ENCODE measurements at places on chromosomes 3 and 15.

DNA sequence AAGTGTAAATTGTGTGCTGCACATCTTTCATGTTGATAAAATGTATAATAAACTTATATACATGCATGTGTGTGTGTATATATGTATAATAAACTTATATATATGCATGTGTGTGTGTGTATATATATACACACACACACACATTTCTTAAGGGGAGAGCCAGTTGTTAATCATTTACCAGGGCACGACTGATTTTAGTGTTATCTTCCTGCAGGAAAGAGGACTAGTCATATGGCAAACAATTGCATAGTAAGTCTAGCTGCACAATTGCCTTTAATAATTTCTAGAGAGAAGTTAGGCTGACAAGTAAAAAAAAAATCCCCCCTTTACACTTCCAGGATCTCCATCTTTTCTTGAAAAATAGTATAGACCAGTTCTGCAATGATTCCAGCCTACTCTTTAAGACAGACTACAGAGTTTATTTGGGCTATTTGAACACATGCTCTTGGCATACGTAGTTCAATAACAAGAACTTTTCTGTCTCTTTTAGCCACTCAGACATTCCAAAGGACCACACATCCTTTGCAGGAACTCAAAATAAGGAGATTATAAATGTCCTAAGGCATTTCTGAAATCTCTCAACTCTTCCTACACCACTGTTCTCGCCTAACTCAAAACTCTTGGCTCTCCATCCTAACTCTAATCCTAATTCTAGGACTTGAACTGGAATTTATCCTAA is 163.6 kb upstream of the SETMAR start:
- DNase-seq = no peak

- no peak for DNase-seq
These were observed 56.3 kb downstream of the BDH1 start for GRCh38 chr3:197499427-197499826.

- peak; percentile 50 for DNase-seq
These were observed 10.0 kb upstream of the MBNL1 start for GRCh38 chr3:152258448-152259393.

DNA sequence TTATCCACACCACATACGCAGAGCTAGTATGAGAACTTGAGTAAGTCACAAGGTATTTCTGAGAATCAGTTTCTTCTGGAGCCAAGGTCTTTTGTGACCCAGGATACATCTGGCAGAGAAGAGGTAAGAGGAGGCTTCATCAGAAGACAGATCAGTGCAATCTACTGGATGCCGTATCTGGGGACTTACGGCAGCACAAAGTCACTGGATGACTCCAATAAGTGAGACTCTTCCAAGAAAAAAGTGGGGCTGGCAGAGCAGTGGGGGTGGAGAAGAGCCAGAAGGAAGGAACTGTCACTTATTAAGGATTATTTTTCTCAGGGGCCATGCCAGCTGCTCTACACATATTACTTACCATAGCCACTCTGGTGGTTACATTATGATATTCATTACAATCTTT is 31.6 kb upstream of the UBXN7 start:
- no peak for DNase-seq

DNA sequence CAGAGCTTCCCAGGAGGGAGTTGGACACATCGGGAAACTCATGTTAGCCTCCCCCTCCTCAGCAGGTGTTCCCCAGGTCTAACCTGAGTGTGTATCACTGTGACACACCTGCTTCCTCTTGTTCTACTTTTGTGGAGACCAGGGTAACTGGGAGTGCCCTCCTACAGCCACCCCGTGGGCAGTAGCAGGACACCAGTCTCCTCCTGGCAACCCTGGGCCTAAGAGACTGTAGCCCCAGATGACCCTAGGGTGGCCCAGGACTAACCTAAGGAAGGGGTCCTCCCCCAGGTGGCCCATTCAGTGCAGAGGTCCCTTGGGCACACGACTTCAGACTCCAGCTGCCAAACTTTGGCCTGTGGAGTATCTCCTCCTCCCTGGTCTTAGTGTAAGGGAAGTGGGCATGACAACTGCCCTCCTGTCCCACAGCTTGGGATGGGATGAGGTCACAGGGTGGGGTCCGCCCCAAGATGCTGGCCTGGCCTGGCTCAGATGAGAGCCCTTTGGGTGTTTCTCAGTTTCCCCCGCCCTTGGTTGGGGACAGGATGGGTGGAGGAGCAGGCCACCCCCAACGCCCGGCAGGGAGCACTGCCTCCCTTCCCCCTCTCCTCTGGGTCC is 4.8 kb downstream of the CSK start:
- no peak for DNase-seq

GRCh38 chr3:59310736-59311135 is 260.9 kb upstream of the CFAP20DC start:
- DNase-seq = no peak

DNA sequence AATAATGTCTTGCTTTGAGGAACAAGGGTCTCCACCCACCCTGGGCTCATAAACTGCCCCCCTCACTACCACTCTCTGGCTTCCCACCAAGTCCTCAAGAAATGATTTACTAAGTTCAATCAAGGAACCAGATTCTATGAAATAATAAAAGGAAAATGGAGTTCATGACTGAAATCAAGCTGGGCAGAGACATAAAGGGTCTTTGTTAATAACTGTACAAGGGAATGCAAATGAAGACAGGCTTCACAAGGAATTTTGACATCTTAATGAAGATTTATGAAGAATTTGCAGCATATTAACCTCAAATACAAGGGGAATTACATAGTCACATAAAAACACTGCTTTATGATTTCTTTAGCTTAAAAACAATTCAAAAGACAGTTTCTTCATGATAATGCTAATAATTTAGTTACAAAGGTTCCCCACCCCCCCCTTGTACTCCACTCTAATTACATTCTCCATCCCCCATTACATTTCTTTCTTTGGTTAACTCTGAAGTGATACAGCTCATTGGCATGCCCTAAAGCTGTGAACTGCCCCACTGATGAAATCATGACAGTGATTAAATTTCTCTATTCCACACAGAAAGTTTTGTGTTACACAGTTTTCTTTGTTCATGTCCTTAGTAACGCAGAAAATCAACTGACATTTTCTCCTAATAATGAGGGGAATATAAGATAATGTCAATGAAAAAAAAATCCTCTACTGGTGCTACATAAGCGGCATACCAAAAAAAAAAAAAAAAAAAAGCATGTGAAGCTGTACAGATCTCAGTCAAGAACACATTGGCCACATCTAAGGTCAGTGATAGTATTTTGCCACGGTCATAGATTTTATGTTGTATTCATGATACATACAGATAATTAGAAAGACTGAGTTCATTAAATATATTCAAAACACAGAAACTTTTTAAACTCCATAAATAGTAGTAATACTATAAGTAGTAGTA is 54.4 kb downstream of the WWTR1 start:
- DNase-seq = no peak

DNA sequence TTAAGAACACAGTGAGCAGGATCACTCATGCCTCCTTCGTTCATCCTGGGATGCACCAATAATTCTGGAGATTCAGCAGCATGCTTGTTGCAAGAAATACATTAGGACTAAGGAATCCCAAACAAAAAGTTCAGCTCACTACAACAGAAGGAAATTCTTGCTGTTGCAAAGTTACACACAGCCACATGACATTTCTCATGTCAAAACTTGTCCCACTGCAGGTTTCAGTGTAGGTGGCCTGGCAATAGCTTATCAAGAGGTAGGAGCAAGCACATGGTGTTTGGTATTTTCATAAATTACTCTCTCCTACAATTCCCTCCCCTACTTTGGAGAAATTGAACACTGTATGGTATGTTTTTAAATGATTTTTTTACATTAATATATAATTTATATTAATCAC is 399.6 kb upstream of the EPHA3 start:
- no peak for DNase-seq

- no peak for DNase-seq
These were observed 30.7 kb downstream of the SACM1L start for GRCh38 chr3:45719655-45720487.

GRCh38 chr3:39065197-39065596 is 13.4 kb downstream of the WDR48 start:
- peak; percentile 86 for DNase-seq
